Hepatic stellate cell (primary cell): ENCODE measurements at places on chromosomes 11 and 22.

GRCh38 chr11:74017631-74018030 lies 8.7 kb upstream of the UCP3 start:
- DNase-seq: no peak

- peak; percentile 35 for DNase-seq
Measured at GRCh38 chr11:79466411-79466810, 25.6 kb upstream of the TENM4 start.

GRCh38 chr11:64553554-64554201 lies 37.3 kb upstream of the SLC22A12 start:
- peak; percentile 62 for DNase-seq

GRCh38 chr11:65492637-65493366 lies 6.0 kb upstream of the MALAT1 start:
- no peak for DNase-seq

GRCh38 chr22:45069925-45070324 lies 60.1 kb upstream of the PHF21B start:
- no peak for DNase-seq

DNA sequence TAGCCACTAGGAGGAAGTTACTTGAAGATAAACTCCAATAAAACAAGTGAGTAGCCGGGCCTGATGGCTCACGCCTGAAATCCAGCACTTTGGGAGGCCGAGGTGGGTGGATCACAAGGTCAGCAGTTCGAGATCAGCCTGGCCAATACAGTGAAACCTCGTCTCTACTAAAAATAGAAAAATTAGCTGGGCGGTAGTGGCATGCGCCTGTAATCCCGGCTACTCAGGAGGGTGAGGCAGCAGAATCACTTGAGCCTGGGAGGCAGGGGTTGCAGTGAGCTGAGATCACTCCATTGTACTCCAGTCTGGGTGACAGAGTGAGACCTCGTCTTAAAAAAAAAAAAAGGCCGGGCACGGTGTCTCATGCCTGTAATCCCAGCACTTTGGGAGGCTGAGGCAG lies 34.0 kb upstream of the CLPB start:
- DNase-seq: no peak

DNA sequence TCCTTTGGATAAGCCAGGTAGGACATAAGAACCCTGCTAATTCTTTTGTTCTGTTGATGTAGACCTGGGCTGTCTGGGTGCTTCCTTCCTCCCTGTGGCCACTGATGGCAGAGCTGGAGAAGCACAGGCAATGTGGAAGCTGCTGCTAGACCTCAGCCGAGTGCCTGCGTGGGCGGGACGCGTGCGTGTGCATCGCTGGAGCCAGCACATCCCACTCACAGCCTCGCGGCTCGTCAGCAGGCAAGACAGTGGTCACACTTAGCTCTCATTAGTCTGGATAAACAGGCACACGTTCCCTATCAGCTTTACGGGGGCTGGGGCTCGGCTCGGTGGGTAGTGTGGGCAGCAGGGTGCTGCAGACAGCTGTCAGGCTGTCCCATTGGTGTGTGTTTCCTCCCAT lies 155.7 kb downstream of the GRIK4 start:
- DNase-seq: no peak

- DNase-seq: no peak
Measured at GRCh38 chr11:113023228-113023627, 62.0 kb downstream of the NCAM1 start.

GRCh38 chr22:23496445-23496833 lies 83.7 kb downstream of the IGLL1 start:
- DNase-seq: no peak

DNA sequence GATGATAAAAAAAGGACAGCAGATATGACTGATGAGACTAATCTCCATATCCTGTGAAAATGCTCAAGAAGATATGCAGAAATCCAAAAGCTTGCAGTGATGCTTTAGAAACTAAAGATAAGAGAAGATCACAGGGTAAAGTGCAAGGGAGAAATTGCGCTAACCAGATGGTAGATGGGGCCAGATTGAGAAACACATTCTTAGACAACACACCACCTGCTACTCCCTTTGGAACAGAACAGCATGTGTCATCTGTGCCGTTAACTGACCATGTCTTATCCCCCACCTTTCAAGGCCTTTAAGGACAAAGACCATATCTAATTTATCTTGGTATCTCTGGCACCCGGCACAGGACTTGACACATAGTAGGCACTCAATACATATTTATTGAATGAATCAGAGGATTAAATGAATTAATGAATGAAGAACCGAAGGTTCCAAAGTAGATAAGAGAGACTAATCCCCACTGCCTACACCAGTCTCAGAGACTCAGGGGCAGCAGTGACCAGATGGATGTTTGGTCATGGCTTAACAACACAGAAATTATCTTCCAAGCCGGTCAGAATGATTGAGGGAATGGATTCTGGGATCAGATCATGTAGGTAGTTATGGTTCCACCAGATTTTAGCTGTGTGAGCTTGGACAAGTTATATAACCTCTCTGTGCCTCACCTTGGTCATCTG lies 12.3 kb upstream of the P2RY2 start:
- no peak for DNase-seq

- peak; percentile 65 for DNase-seq
Measured at GRCh38 chr11:130612291-130612851, 163.9 kb downstream of the ADAMTS15 start.

- no peak for DNase-seq
Measured at GRCh38 chr11:650482-650881, 13.4 kb downstream of the DRD4 start.

GRCh38 chr11:27294654-27295053 lies 68.4 kb downstream of the CCDC34 start:
- no peak for DNase-seq
